HL-60 (cell line): ENCODE measurements at places on chromosomes 7 and 10.

DNA sequence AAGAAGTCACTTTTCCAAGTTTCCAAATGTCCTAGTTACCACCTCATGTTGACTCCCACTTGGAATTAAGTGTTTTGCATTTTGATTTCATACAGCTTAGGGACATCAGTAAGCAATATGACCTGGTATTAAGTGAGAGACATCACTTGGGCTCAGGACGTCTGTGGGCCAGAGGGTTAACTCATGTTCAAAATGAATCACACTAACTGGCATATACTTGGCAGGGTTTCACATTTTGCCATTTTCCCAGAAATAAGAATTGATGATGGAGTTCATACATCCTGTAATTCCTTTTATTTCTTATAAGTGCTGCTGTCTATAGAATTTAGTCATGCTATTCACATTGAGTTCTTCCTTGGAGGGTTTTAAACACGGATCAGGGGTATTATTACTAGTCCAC, 516.5 kb downstream of the PHTF2 start:
- DNase-seq: no peak

DNA sequence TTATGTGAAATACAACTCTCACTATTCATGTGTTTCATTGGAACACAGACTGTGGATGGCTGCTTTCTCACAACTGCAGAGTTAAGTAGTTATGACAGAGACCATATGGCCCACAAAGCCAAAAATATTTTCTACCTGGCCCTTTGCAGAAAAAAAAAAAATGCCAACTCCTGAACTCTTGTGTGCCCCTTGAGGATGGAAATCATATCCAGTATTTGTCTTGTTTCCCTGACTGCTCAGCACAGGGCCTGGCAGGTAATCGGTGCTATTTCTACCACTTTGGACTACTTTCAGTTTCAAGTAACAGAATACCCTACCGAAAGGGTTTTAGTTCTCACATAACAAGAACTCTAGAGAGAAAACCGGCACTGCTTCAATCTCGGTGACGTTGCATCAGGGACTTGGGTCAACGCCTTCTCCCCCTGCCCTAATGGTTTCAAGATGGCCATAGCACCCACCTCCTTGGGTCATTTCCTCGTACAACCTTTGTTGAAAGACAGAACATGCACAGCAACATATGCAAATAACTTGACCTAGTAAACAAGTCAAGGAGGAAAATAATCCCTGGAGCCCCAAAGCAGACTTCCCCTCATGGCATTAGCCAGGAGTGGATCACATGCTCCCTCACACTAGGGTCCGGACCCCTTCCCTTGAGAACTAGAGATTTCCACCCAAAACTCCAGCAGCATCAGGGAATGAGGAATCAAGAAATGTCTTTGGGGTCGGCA, 11.8 kb upstream of the GPNMB start:
- DNase-seq: no peak

GRCh38 chr10:90193240-90193985, 492.0 kb downstream of the KIF20B start:
- no peak for DNase-seq

- DNase-seq: no peak
Observed at GRCh38 chr7:28718545-28718944, 239.6 kb downstream of the TRIL start.

GRCh38 chr7:68235937-68236336, 1239.3 kb downstream of the TYW1 start:
- no peak for DNase-seq

- no peak for DNase-seq
Observed at GRCh38 chr10:60573336-60573735, 183.7 kb upstream of the ANK3 start.

DNA sequence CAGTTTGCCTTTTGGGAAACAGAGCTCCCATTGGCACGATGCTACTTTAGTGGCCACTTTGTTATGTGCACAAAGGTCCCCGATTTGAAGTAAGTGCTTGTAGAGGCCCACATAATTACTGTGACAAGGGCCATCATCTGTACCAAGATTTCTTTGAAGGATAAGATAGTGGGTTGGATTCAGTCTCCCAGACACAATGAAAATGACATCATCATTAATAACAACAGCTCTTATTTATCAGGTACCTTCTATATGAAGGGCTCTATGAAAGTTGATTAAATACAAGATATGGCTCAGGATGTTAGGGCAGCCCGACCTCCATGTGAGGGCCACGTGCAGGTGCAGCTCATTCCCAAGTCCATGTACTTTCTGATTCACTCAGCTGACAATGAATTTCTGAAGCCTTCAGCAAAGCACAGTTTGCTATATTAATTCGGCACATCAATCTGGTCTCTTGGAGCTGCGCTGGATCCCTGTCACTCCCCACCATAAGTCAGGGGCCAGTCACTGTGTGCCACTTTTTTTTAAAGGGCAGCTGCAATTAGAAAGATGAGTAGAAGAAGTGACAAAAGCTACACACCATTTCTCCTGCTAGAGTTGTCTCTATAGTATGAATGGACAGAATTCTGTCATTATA, 140.3 kb downstream of the ABCA13 start:
- DNase-seq: no peak

DNA sequence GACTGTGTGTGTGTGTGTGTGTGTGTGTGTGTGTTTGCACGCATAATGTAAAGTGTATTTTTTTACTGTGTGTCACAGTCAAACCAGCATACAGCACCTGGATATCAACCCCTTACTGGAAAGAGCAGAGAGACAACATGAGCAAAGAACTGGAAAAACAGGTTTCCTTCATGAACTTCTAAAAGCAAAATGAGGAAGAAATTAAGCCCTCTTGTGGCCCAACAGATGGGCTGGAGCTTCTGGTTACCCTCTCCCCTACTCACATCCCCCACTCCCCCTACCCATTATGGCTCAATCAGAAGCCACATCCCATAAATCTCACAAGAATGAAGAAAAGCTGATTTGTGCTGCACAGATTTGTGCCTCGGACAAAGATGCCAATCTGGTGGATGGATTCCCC, 36.2 kb downstream of the PDE1C start:
- DNase-seq: no peak

DNA sequence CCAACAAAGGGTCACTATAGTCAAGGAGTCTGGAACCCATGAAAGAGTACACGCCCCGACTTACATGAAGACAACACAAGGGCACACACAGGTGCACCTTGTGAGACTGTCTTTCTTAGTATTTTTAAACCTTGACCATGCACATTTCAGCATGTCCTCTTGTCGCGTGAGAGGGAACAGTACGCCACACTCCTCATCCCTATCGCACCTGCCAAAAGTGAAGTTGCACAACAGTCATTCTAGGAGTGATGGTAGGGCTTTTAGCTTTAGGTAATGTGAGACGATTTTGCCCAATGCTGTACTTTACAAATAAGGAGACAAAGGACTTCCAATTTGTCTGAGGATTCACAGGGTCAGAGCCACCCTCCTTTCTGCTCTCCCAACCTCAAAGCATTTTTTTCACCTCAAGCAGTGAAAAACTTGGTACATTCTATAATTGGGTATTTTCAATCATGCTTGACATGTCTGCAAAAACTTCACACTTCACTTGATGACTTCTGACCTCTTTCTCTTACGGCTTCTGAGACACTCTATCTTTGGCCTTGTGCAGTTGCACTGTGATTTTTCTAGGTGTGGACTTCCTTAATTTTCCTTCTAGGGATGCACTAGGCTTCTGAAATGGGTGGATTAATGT, 173.9 kb upstream of the GRB10 start:
- DNase-seq: no peak

DNA sequence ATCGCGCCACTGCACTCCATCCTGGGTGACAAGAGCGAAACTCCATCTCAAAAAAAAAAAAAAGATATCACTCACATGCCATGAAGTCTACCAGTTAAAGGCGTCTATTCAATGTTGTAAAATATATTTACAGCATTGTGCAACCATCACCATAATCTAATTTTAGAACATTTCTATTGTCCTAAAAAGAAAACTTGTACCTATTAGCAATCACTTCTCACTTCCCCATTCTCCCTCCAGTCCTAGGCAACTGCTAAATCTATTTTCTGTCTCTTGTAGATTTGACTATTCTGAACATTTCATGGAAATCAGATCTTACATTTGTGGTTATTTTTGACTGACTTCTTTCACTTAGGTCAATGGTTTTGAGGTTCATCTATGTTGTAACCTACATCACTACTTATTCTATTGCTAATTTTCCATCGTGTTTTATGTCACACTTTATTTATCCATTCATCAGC, 25.2 kb upstream of the OTUD1 start:
- no peak for DNase-seq

- DNase-seq: peak; percentile 25
Observed at GRCh38 chr7:135930565-135931461, 46.3 kb downstream of the MTPN start.

DNA sequence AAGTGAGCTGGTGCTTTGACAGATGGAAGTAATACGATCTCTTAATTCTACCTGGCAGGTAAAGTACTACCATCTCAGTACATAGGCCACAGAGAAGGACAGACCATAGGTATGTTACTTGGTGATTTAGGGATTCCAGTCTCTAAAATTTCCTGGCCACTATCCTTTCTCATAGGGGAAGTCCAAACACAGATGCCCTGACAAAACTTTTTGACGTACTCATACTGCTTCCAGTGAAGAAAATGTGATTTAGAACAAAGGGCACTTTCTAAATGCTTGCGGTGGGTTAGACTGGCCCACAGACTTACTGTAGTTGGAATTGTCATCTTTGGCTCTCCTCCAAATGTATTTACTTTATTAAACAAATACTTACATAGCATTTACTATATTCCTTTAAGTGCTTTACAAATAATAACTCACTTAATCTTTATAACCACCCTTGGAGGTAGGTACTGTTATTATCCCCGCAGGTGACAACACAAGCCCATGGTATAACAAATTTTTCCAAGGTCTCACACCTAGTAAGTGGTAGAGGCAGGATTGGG, 3.0 kb downstream of the PI4K2A start:
- no peak for DNase-seq

- peak; percentile 60 for DNase-seq
Observed at GRCh38 chr7:604001-604883, 84.6 kb upstream of the PDGFA start.
